ENCODE measurements at places on chromosomes 13 and 19.

DNA sequence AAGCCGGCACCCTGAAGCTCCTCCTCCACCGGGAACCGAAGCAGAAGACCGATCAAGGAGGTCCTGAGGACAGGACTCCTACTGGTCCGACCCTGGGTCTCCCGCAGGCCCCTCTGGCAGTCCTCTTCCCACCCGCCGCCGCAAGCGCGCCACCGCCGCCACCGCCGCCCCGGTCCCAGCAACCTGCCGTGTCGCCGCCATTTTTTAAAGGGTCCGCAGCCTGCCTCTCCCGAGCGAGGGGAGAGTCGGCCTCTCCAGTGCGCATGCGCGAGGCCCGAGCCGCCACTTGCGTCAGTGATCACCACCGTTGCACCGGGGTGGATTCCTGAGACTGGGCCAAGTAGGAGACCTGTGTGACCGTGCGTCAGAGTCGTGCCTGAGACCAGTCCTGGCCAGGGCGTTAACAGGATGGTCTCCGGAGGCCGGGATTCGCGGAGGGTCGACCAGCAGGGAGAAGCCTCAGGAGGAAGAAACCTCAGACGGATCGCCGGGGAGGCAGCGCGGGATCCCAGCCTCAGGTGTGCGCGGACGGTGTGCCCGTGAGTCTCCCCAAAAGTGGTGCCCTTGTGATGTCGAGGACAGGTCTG is 51.6 kb downstream of the ZNF146 start:
- DNase-seq, result no peak

DNA sequence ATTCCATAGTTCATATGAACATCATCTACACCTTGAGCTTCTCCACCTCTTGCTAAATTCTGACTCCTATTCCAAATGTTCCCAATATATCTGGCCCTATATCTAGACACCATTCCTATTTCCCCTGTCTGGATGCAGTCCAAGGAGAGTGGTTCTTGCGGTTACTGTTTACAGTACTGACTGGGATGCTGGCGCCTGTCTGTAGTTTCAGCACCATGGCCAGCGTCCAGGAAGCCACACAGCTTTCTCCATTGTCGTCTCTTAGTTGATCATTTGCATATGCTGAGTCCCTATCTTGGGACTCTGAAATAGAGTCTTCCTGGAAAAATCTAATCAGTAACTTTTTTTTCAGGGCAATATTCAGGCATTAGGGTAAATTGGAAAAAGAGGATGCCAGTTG is 14.9 kb downstream of the LAIR2 start:
- DNase-seq, result peak; percentile 44

- no peak for DNase-seq
Observed at GRCh38 chr13:45331123-45331619, 9.8 kb downstream of the TPT1 start.

DNA sequence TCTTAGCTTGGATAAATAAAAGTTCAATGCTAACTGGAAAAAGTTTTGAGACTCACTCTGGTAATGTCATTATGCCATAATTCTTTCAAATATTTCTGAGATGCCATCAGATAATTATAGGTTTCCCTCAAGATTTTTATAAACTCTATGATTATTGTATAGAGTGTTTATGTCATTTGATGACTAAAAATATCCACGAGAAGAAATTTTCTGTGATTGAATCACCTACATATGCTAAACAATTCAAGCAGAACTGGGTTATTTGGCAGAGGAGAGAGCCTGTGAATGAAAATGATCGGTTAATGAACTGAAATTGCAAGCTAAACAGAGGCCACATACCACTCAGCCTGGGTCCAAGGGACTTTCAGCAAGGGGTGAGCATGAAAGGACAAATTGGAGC is 92.6 kb upstream of the TSC22D1 start:
- DNase-seq, result no peak
